SW480 (cell line): ENCODE measurements at places on chromosomes 6 and 20.

DNA sequence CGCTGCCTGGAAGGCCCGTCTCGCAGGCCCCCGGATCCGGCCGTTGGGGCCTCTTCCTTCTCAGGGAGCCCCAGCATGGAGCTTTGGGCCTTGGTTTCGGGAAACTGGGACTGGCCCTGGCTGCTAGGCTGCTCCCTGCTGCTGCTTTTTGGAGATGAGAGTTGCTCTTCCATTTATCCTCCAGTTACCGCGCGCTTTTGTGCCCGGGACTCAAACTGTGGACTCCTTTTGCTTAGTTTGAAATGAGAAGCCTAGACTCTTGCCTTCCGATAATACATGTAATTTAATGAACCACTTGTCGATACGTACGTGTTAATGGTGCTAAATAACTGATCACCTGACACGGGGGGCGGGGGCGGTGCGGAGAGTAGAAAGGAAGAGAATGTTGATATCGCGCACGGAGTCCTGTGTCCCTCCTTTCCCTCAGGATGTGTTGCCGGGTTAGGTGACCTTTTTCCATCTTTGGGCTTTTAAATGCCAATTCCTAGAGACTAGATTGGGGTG lies 968 bp downstream of the PHF3 start:
- peak; percentile 41 for DNase-seq

- DNase-seq, result no peak
These were observed 26.5 kb downstream of the ULBP1 start for GRCh38 chr6:149990212-149990660.

GRCh38 chr6:158377860-158378259 lies 65.6 kb downstream of the TULP4 start:
- no peak for DNase-seq

- DNase-seq, result no peak
These were observed 27.1 kb upstream of the FBXO9 start for GRCh38 chr6:53038141-53038540.

- DNase-seq, result no peak
These were observed 3.6 kb downstream of the TOP1 start for GRCh38 chr20:41032271-41032670.

GRCh38 chr6:135261872-135262725 lies 81.0 kb downstream of the MYB start:
- no peak for DNase-seq

- no peak for DNase-seq
These were observed 6.0 kb upstream of the ARMC12 start for GRCh38 chr6:35730745-35731413.
